ENCODE measurements at places on chromosomes 1 and 21.

GRCh38 chr1:29959356-29959755 lies 723.0 kb downstream of the PTPRU start:
- no peak for DNase-seq

- DNase-seq = no peak
Observed at GRCh38 chr21:18023157-18023556, 204.0 kb upstream of the C21orf91 start.

- no peak for DNase-seq
Observed at GRCh38 chr1:234656070-234656895, 46.3 kb upstream of the IRF2BP2 start.

DNA sequence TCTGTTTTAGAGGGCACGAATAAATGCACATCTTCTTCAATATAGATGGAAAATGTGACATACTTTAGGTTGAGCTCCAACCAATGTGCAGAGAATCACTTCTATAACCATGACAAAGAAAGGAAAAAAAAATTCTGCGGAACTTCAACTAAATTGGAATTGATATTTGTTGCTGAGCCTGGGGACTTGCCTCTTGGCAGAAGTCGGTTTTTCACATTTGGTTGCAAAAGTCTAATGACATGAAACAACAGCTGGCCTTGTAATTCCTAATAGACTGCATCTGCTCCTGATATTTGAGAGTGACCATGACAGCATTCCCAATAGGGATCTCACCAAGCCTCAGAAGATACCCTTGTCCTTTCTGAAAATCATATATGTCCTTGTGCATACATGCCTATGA lies 112.8 kb downstream of the PRRX1 start:
- no peak for DNase-seq

GRCh38 chr1:235562589-235562988 lies 58.3 kb upstream of the B3GALNT2 start:
- no peak for DNase-seq

GRCh38 chr1:208088319-208088718 lies 155.9 kb downstream of the PLXNA2 start:
- no peak for DNase-seq

DNA sequence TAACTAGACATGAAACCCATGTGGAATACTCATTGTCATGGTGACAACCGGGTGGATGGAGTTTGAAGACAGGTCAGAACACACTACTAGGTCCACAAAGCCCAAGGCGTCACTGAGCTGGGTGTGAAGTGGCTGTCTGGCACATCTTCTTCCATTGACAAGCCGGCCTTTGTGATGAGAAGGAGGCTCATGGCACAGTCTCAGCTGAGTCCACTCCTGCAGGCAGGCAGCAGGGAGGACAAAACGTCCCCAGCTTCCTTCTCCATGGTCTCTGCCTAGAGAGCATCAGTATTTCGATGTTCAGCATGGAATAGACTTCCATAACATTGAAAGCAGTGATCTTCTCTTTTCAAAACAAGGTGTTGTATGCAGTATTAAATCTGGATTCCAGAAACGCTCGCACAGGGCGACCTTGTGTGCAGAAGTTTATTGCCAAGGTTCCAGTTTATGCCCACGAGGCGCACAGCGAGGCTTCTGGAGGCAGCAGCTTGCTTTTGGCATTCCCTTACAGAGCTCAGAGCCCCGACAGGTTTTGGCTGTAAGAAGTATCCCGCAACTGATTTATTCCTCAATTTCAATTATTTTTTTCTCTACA lies 104.2 kb downstream of the SIM2 start:
- no peak for DNase-seq

GRCh38 chr1:175563236-175563895 lies 180.0 kb downstream of the TNR start:
- DNase-seq = no peak

DNA sequence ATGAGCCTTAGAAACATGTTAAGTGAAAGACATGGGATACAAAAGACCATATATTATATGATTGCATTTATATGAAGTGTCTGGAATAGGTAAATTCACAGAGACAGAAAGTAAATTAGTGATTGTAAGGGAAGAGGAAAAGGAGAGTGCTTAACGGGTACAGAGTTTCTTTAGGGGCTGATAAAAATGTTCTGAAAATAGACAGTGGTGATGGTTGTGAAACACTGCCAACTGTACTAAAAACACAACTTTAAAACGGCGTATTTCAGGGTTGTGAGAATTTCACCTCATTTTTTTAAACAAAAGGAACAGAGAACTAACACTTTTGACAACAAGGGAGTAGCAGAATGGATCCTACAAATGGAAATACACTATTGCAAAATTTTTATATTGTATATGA lies 13.4 kb downstream of the COP1 start:
- no peak for DNase-seq

GRCh38 chr1:8165595-8166360 lies 139.7 kb upstream of the ERRFI1 start:
- DNase-seq = no peak

DNA sequence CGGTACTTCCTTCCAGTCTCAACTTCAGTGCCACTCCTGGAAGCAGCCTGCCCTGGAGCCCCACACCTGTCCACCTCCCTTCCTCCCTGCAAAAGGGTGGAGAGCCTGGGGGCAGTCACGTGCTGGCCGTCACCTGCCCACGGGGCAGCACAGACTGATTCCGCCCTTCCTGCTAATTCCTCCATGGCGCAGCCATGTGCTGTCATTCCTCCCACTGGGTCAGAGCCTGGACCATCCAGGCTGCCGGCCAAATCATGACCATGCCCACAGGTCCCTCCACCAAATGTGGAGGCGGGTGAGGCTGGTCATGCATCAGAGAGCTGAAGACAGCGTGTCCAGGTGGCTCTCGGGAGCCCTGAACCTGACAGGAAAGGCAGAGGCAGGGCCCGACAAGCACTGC lies 24.4 kb upstream of the GPR153 start:
- DNase-seq = no peak

DNA sequence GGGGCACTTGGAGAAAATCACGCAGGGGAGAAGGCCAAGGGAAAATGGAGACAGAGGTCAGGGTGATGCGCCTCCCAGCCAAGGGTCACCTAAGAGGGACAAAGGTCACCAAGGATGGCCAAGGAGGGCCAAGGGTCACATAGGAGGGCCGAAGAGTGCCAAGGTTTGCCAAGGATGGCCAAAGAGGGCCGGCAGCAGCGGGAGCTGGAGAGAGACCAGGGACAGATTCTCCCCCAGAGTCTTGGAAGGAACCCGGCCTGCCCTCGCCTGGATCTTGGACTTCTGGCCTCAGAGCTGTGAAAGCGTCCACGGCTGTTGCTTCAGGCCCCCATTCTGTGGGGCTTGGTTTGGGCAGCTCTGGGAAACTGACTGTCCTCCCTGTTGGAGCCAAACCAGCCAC lies 25.6 kb upstream of the ARHGEF16 start:
- DNase-seq = no peak

DNA sequence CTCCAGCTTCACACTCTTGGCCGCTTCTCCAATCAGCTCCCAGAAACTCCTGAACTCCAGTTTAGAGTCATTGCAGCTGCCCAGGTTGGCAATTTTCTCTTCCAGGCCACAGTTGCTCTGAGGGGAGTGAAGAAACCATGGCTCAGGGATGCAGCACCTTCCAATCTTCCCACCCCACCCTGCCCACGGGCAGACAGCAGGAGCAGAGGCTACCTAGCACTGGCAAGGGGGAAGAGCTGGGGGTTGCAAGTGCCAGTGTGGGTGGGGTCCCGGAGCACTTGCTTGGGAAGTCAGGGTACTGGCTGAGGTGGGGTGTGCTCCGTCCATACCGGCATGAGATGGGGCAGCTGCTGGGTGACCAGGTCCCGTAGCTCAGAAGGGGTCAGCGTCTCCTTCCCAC lies 1.2 kb downstream of the S100A14 start:
- DNase-seq = no peak

DNA sequence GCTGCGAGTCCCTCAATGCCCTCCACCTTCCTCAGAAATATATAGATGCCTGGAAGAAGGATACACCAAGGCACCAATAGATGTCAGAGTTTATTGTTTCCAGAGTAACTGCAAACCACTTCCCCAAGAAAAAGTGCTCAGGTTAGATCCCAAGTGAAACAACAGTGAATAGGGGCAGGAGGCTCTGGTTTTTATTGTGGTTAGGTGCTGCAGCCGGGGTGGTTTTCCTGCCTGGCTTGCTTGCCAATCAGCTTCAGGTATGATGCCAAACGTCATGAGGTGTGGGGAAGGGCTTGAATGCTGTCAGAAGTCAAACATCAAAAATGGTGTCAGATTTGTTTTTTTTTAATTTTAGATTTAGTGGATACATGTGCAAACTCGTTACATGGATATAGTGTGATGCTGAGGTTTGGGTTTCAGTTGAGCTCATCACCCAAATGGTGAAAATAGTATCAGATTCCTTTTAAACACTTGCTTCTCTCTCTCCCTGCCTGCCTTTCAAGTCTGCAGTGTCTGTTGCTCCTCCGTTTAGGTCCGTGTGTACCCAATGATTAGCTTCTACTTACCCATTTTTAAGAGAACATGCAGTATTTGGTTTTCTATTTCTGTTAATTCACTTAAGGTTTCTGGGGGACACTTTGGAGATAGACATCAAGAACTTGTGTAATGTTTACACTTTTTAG lies 1317.0 kb downstream of the MRPL39 start:
- DNase-seq = no peak

DNA sequence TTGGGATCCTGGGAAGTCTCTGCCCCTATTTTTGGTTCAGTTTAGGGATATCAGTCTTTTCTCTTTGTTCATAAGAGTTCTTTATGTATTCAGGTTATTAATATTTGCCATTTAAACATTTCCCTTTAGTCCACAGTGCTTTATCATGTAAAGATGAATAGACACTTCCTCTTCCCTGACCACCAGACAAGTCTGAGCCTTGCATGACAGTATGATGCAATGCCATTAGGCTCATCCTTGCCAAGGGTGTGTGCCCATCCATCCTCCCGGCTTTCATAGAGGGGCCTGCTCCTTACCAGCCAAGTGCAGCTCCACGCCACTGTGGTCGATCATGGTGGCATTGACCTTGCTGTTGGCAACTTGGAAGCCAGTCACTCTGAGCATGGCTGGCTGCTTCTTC lies 52.1 kb downstream of the ZSCAN20 start:
- no peak for DNase-seq

GRCh38 chr1:210696709-210697108 lies 368.0 kb downstream of the HHAT start:
- DNase-seq = no peak

DNA sequence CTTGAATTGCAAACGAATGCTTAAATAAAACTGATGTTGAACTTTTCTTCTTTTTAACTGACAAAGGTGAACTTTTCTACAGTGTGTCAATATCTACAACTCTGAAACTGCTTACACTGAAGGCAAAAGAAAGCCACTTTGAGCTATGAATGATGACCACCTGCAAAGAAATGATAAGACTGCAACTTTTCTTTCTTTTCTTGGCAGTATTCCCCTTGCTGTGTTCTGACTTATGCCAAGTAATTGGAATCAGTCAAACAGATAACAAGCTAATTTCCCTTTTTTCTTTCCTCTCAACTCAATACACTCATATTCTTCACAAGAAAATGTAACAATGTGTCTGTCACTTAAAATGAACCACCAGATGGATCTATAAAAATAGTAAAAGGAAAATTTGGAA lies 588.1 kb upstream of the BRINP3 start:
- no peak for DNase-seq

DNA sequence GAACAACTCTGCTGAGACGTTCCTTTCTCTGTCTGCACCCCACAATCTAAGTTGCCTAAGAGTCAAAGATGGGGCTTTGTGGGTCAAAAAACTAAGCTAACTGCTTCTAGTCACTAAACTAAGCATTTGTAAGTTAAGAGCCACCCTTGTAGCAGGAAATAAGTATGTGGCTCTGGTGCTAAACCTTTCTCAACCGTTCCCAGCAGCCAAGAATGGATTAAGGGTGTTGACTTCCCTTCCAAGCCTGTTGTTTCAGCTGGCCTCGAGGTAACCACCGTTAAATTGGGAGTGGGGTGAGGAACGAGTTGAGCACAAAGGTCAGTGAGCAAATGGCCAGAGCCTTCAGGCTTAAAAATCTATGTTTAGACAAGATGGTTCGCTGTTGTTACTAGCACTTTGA lies 169.1 kb downstream of the TRIM33 start:
- no peak for DNase-seq

- no peak for DNase-seq
Observed at GRCh38 chr1:168629466-168629865, 53.1 kb downstream of the XCL1 start.

DNA sequence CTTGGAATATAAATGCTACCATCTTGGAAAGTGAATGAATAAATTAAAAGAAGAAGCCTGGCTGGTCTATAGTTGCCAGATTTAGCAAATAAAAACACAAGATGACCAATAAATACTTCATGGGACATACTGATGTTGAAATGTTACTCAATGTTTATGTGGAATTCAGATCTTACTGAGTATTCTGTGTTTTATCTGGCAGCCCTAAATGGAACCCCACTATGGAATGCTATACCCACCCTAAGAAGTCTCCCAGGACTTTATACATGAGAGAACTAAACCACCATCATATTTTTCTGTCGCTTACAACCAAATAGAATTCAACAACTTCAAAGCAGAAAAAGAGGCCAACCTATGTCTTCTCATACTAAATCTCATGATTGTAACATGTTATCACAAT lies 177.6 kb upstream of the HMCN1 start:
- DNase-seq = no peak

GRCh38 chr1:32915766-32916706 lies 14.8 kb upstream of the TMEM54 start:
- no peak for DNase-seq

GRCh38 chr1:17772615-17773212 lies 17.6 kb downstream of the ACTL8 start:
- DNase-seq = no peak

- DNase-seq = no peak
Observed at GRCh38 chr1:98817821-98818220, 156.3 kb downstream of the SNX7 start.

- DNase-seq = no peak
Observed at GRCh38 chr1:118993700-118994026, 5.5 kb upstream of the TBX15 start.

GRCh38 chr1:183281039-183281438 lies 95.0 kb downstream of the LAMC2 start:
- no peak for DNase-seq

- no peak for DNase-seq
Observed at GRCh38 chr1:90044346-90044745, 49.4 kb downstream of the ZNF326 start.

GRCh38 chr1:232009741-232010140 lies 383.2 kb downstream of the DISC1 start:
- DNase-seq = no peak

- no peak for DNase-seq
Observed at GRCh38 chr1:54328066-54328636, 78.0 kb downstream of the SSBP3 start.

- DNase-seq = no peak
Observed at GRCh38 chr1:14517841-14518180, 80.7 kb upstream of the KAZN start.

All from hematopoietic multipotent progenitor cell treated with erythropoietin and hydrocortisone succinate and interleukin-3 and kit ligand, for 17 days (in vitro differentiated cells).